SJCRH30 (cell line): ENCODE measurements at places on chromosomes 3 and 15. TPM values are rescaled to one million over a fixed set of nuclear protein-coding genes. Genes with fewer than 3 reads are reported as not detected.

MYD88 gene
- 2.5 and 2.7 TPM in 2 replicates for total RNA-seq

NRG4 gene
- total RNA-seq = 1.0 and 1.4 TPM in 2 replicates

PBRM1 gene
- total RNA-seq = 60.0 and 64.2 TPM in 2 replicates

ARPP21 gene
- total RNA-seq = 9.9 and 10.2 TPM in 2 replicates

GOLGA6D gene
- total RNA-seq = not detected in 2 replicates

TICRR gene
- total RNA-seq = 24.9 and 27.2 TPM in 2 replicates

CYP8B1 gene
- total RNA-seq = not detected in 2 replicates

FOXL2NB gene
- total RNA-seq = 0.23 and 0.34 TPM in 2 replicates

GRCh38 chr3:36408146-36408545, 27.8 kb downstream of the STAC start:
- DNase-seq = no peak
- no peaks in the 10 kb centered on the region for H3K4me1 ChIP-seq
- H3K36me3 ChIP-seq = no peaks in the 10 kb centered on the region
- no peak overlapping the region for H3K27ac ChIP-seq

- H3K36me3 ChIP-seq = no peaks in the 10 kb centered on the region
- H3K4me1 ChIP-seq = no peaks in the 10 kb centered on the region
- no peak for DNase-seq
- no peak overlapping the region for H3K4me3 ChIP-seq
- no peaks in the 10 kb centered on the region for H3K27me3 ChIP-seq
- H3K27ac ChIP-seq = no peak overlapping the region
These were observed 239.9 kb upstream of the CTDSPL start for GRCh38 chr3:37621771-37622170.

DNA sequence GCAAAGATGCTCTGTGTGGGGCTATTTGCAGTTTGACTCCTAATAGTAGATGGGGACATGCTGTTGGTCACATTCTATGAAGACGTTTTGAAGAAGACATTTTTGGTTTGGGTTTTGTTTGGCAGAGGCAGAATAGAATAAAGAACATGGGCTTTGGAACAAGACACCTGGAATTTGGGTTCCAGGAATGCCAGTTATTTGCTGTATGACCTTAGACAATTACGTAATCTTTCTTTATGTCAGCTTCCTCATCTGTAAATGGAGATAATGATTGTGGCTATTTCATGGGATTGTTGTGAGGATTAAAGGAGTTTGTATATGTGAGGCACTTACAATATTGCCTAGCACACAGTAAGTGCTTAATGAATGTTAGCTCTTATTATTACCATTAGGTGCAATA, 91.6 kb downstream of the MESD start:
- no peaks in the 10 kb centered on the region for H3K36me3 ChIP-seq
- no peak for DNase-seq
- H3K4me1 ChIP-seq = peaks cover 11% of the 10 kb centered on the region
- no peaks in the 10 kb centered on the region for H3K27me3 ChIP-seq

DNA sequence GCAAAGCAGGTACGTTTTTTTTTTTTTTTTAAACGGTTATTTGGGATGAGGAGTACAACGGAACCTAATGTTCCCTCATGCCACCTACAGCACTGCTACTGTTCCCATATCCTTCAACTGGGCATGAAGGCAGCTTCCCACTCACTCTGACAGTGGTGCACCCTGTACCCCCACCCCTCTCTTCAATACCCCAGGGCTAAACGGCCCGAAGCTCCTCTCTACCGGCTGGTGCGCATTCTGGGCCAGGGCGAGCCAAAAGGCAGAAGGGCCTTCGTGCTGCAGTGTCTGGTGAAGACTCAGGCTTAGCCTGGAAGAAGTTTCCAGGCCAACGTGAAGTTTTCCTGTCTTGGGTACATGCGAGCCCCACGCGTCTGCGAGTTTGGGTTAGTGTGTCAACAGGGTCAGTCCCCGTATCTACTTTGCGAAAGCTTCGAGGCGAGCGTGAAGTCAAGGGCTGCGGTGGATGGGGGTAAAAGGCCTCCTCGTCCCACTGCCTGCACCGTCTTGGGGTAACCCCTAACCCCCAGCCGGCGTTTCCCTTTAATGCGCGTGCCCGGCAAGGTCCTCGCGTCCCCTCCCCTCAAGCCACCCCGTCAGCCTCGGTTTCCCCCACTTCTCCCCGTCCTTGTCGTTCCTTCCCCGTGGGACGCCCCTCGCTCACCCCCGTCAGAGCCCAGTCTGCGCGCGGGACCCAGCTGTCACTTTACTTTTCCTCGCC, 765 bp upstream of the UBE2E2 start:
- no peaks in the 10 kb centered on the region for H3K27me3 ChIP-seq
- peaks cover 5% of the 10 kb centered on the region; the same call in 1 of the 2 replicates for H3K4me1 ChIP-seq
- no peak for DNase-seq
- peak overlapping the region; percentile 97 for H3K4me3 ChIP-seq
- no peak overlapping the region for H3K27ac ChIP-seq

- no peak overlapping the region for H3K4me3 ChIP-seq
- H3K27me3 ChIP-seq = no peaks in the 10 kb centered on the region
- no peaks in the 10 kb centered on the region for H3K4me1 ChIP-seq
- no peak overlapping the region for H3K27ac ChIP-seq
These were observed 11.9 kb upstream of the CLASP2 start for GRCh38 chr3:33729993-33730392.

DNA sequence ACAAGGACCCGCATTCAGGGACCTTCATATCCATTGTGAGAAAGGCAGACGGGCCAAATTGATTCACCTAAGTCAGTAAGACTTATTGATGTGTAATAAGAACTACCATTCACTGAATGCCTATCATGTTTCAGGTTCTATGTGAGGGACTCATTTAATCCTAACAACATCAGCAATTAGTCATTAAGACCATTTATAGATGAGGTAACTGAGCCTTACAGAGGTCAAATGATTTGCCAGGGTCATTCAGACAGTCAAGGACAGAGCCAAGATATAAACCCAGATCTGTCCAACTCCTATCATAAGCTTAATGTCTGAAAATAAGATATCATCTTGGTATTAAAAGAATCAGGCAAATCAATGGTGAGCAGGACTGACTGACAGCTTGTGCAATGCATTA, 453.8 kb downstream of the MAGI1 start:
- no peak overlapping the region for H3K4me3 ChIP-seq
- H3K27me3 ChIP-seq = no peaks in the 10 kb centered on the region
- no peaks in the 10 kb centered on the region for H3K4me1 ChIP-seq
- no peak overlapping the region for H3K27ac ChIP-seq

DNA sequence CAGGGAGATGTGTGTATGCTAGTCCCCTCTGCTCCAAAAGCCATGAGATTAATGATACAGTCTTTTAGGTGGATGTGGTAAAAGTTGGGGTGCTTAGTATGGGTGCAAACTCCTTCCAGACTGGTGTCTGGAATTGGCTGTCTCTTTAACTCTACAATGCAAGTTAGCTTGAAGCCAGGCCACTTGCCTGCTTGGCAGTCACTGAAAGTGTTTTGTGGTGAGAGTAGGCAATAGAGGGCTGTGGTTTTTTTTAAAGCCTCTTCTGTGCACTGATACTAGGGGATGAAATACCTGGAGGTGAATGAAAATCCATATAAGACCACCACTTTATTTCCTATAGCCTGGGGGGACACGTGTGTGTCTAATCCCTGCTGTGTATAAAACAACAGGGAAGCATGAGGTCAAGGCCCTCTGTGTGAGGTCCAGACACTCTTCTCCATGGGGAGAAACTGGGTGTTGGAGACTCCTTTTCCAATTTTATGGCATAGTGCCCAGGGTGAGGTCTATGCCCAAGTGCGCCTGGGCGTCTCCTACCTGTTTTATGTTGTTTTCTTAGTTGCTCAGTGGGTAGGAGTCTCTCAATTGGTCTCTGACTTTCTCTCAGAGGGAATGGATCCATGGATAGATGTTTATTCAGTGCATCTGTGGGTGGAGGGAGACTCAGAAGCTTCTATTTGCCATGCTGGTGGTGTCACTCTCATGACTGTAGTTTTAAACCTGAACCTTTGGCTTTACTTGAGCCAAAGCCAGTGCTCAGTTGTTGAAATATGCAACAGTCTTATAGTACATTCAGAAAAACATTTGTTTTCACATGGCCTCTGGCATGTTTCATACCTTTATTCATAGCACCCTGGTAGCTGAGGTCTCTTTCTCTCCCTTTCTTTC, 327.8 kb upstream of the ATP11B start:
- H3K4me1 ChIP-seq = peaks cover 7% of the 10 kb centered on the region; the same call in 1 of the 2 replicates
- DNase-seq = peak; percentile 71
- H3K27ac ChIP-seq = no peak overlapping the region
- H3K36me3 ChIP-seq = no peaks in the 10 kb centered on the region
- no peak overlapping the region for H3K4me3 ChIP-seq
- H3K27me3 ChIP-seq = no peaks in the 10 kb centered on the region

- H3K27ac ChIP-seq = peak overlapping the region; percentile 73
- peak overlapping the region; percentile 16 for H3K4me3 ChIP-seq
- peaks cover 21% of the 10 kb centered on the region for H3K4me1 ChIP-seq
- DNase-seq = peak; percentile 47
These were observed 51.7 kb downstream of the SPATA12 start for GRCh38 chr3:57112206-57112605.

DNA sequence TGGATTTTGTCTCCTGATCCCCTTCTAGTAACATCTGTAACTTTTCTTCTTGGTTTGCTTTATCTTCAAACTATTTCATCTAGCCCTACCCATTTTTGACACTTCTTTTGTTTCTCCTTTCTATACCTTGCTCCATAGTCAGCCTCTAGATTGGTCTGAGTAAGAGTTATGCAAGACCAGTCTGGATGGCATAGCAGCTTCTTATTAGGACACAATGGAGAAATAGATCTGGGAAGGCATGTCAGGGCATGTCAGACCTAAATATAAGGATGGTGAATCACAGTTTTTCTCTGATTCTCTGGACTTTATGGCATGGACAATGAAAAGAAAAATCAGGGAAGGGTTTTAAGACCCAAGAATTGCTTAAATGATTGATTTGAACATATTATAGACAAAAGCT, 452.5 kb downstream of the RAP2B start:
- H3K4me3 ChIP-seq = no peak overlapping the region
- no peaks in the 10 kb centered on the region for H3K36me3 ChIP-seq
- H3K27me3 ChIP-seq = no peaks in the 10 kb centered on the region
- peak; percentile 36 for DNase-seq
- H3K27ac ChIP-seq = peak overlapping the region; percentile 65
- peaks cover 27% of the 10 kb centered on the region for H3K4me1 ChIP-seq

DNA sequence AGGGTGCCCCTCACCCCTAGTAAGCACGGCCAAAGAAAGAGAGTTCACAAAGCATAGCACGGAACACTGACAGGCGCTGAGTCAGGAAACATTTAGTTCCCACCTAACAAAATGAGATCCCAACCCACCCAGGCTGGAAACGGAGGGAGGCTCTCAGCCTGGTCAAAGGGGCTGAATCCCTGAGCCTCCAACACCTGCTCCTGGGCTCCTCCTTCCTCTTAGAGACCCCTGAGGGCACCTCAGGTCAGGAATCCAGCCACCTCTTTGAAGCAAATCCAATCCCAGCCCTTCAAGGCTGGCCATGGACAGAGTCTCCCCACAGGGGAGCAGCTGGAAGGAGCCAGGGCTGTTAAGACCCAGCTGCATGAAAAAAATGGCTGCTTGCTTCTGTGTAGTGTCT, 154.4 kb upstream of the HES1 start:
- H3K4me3 ChIP-seq = no peak overlapping the region
- H3K4me1 ChIP-seq = no peaks in the 10 kb centered on the region
- no peaks in the 10 kb centered on the region for H3K36me3 ChIP-seq
- H3K27me3 ChIP-seq = no peaks in the 10 kb centered on the region
- DNase-seq = no peak
- no peak overlapping the region for H3K27ac ChIP-seq

- no peaks in the 10 kb centered on the region for H3K4me1 ChIP-seq
- DNase-seq = no peak
- no peak overlapping the region for H3K4me3 ChIP-seq
- no peaks in the 10 kb centered on the region for H3K36me3 ChIP-seq
- H3K27me3 ChIP-seq = no peaks in the 10 kb centered on the region
These were observed 6.1 kb upstream of the HOMER2 start for GRCh38 chr15:82958638-82959037.

DNA sequence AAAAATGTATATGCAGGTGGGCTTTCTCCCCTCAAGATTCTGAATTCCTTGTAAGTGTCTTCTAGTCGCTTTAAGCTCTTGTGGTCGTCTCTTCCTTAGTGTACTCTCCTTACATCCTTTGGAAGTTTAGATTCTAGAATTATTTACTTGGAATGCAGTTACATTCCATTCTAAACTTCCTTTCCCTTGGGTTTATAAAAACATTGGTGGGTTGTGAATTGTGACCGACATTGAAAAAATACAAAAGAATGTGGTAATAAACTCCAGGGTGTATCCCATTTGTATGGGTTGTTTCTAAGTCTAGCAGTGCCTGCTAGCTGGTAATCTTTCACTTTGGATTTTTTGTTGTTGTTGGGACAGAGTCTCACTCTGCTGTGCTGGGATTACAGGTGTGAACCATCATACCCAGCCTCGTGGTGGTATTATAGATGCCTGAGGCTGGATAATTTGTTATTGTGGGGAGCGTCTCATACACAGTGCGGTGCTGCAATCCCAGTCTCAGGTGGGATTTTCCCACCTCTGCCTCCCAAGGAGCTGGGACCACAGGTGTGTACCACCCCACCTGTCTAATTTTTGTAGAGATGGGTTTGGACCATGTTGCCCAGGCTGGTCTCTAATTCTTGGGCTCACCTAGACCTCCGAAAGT, 9.1 kb downstream of the CHD2 start:
- H3K4me3 ChIP-seq = no peak overlapping the region
- H3K27ac ChIP-seq = no peak overlapping the region
- no peaks in the 10 kb centered on the region for H3K27me3 ChIP-seq
- H3K36me3 ChIP-seq = peaks cover 35% of the 10 kb centered on the region
- peaks cover 19% of the 10 kb centered on the region for H3K4me1 ChIP-seq

- no peaks in the 10 kb centered on the region for H3K27me3 ChIP-seq
- H3K4me1 ChIP-seq = peaks cover 6% of the 10 kb centered on the region; the same call in 1 of the 2 replicates
- no peak overlapping the region for H3K27ac ChIP-seq
- H3K36me3 ChIP-seq = 0 out of 2 replicates have a peak, but pooled peaks cover 4% of the 10 kb centered on the region
- no peak for DNase-seq
- no peak overlapping the region for H3K4me3 ChIP-seq
These were observed 46.0 kb downstream of the MEIS2 start for GRCh38 chr15:37054336-37054735.

DNA sequence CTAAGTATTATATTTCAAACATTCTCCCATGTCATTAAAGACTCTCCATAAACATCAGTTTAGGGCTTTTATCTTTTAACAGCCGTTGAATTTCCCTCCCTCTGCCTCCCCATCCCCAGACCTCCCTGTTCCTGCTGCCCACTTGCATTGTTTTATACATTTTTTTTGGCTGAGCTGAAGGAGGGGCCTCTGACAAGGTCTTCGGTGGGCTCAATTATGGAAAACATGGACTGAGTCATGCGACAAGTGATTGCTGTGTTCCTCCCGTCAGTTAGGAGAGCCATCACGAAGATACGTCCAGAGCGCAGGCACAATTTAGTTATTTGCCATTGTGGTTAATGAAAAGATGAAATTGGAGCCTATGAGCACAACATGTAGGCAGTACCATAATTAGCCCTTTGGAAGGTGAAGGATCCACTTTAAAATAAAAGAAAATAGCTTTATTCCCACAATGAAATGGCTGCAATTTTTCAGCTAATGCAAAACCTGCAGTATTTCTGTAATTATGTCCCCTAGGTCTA, 12.0 kb upstream of the NMNAT3 start:
- no peak overlapping the region for H3K4me3 ChIP-seq
- no peaks in the 10 kb centered on the region for H3K36me3 ChIP-seq
- H3K4me1 ChIP-seq = peaks cover 17% of the 10 kb centered on the region
